Fibroblast of the conjunctiva (primary cell): ENCODE measurements at places on chromosomes 6 and 20.

GRCh38 chr20:51287628-51288413 is 254.7 kb downstream of the NFATC2 start:
- DNase-seq, result no peak

DNA sequence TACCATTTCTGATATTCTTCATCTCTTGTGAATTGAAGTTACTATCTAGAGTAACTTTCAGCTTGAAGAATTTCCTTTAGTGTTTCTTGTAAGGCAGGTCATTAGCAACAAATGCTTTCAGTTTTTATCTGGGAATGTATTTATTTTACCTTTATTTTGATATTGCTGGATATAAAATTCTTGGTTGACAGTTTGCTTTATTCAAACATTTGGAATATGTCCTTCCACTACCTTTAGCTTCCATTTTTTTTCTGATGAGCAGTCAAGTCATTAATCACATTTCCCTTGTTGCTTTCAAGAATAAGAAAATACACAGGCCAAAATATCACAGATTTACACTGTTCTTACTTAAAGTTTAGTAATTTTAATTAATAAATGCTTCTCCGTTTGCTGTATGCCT is 5.7 kb upstream of the NELFCD start:
- no peak for DNase-seq

- no peak for DNase-seq
Measured at GRCh38 chr6:20319520-20320357, 81.9 kb upstream of the E2F3 start.

- DNase-seq, result no peak
Measured at GRCh38 chr6:32085759-32086459, 23.2 kb downstream of the TNXB start.

GRCh38 chr6:82711105-82711827 is 347.6 kb downstream of the TPBG start:
- no peak for DNase-seq

GRCh38 chr20:49948178-49948577 is 12.0 kb downstream of the RNF114 start:
- DNase-seq, result no peak

DNA sequence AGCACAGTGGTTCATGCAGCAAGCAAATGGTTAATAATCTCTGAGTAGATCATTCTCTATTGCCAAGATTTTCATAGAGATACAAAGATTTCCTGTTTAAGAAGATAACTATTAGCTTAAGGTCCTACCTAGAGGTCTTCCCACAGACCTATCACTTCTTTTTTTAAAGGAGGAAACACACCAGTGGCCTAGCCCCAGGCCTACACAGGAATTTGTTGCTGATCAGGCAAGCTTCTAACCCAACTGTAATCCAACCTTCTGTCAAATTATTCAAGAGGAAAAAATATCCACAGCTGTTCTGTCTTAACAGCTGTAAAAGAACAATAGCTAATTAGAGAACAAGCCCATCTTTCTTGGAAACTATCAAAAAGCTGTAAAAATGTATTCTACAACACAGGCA is 332.8 kb downstream of the BTBD9 start:
- no peak for DNase-seq

DNA sequence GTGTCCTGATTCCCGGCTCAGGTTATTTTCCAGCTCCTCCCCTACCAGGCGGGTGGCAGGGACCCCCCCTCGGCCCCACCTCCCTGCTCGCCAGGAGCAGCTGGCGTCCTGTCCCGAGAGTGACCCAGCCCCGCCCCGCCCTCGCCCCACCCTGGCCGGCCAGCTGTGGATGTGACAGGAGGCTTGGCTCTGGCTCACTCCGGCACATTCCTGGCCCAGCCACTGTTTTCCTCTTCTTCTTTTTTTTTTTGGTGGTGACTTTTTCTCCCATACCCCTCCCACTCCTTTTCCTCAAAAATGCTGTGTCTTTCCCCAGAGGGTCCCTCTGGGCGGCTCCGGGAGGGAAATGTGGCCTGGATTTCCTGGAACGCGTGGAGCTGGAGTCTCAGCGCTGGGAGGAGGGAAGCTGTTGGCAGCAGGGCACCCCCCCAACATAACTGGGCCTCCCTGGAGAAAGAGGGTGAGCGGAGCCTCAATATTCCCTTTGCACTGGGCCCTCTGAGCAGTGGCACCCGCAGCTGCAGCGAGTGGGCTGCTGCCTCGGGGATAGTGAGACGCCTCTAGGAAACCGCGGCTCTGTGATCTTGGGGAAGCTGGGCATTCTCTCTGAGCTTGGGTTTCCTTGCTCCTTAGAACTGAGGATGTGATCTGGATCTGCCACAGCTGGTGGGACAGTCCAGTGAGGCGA is 28.3 kb upstream of the CSNK2A1 start:
- no peak for DNase-seq

GRCh38 chr6:56803594-56803993 is 151.3 kb upstream of the BEND6 start:
- DNase-seq, result peak; percentile 55

- DNase-seq, result no peak
Measured at GRCh38 chr6:134424798-134425170, 106.9 kb upstream of the SGK1 start.

DNA sequence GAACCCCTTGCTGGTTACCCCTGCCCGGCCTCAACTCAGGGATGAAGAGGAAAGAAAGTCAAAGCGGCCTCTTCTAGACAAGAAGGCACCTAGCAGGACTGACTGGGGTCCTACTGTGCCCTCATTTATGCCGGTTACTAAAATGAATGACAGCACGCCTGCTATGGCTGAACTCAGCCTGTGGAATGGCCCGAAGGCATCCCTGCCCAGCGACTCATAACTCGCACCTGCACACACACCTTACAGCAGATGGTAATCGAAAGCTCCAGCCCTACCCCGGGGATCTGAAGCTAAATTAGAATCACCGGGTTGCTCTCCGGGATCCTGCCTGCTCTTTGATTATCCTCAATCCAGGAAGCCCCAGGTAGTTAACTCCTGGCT is 747 bp upstream of the TXNDC5 start:
- DNase-seq, result no peak

DNA sequence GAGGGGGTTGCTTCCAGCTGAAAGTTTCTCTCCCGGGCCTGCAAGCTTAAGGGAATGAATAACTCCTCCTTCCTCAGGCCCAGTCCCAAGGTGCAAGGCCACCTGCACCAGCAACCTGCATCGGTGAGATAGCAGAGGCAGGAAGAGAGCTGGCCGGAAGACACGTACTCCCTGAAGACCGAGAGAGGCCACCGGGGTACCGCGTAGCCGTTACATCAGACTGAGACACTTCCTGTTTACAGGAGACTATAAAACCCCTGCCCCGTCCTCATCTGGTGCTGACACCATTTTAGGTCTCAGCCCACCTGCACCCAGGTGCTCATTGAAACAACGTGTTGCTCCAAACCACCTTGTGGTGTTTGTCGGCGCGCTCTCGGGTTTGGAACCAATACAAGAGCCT is 60.5 kb upstream of the PRND start:
- no peak for DNase-seq

GRCh38 chr20:49338061-49338460 is 60.2 kb upstream of the ZNFX1 start:
- DNase-seq, result no peak

DNA sequence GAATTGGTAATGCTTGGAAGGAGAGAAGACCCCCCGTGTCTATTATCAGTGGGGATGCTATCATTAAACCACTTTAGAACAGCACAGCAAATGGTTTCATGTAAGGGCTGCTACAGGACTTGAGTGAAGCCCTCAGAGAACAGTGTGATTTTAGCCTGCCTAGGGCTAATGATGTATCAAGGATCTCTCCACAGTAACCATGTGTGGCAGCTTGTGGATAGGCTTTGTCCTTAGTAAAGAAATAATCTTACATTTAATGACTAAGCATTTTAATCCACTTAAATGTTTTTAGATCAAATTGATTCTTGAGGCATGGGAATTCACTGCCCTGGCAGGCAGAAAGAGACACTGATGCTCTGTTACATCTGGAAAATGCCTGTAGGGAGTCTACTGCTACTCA is 495.1 kb downstream of the NKAIN2 start:
- DNase-seq, result no peak

DNA sequence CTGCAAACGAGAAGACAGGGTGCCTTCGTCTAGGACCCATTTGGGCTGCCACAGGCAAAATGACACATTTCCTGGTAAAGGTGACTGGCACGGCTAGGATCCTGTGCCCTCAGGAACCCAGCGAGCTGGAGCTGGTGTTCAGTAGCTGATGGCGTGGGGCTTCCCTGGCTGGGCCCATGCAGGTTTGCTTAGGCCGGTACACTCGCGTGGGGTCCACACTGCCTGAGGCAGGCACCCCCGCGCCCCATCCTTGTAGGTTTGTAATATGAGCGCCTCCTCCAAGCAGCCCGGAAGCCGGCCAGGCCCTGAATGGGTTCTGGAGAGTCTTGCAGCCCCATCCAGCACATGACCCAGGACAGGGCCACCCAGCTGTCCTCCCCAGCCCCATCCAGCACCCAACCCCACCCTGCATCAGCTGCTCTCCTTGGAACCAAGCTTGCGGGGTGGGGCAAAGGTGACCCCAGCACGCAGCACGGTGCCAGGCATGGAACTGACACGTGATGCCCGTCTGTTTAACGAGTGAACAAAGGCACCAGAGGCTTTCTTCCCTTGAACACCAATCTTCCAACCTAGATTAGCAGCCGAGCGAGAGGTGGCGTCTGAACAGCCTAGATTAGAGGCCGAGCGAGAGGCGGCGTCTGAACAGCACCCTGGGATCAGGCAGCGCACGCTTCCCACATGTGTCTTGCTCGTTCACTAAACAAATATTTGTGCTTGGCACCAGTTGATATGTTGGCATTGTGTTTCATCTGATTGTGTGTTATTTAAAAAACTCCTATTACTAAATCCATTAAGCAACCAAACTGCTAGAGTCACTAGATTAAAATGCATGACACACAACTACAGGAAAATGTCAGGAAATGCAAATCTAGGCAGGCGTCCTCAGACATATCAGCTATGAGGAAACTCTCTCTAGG is 112.1 kb downstream of the DLL1 start:
- peak; percentile 38 for DNase-seq

- no peak for DNase-seq
Measured at GRCh38 chr20:61298661-61299060, 46.6 kb downstream of the CDH4 start.

- DNase-seq, result no peak
Measured at GRCh38 chr6:170476360-170476759, 76.7 kb downstream of the PSMB1 start.

DNA sequence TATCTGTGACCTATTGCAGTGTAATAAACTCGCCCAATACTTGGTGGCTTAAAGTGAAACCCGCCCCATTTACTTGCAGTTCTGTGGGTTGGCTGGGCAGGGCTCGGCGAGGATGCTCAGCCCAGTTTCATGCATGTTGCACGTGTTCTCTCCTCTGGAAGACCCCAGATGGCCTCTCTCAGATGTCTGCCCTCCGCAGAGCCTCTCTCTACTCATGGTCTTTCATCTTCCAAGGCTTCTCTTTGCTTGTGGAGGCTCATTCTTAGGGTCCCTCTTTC is 251.4 kb downstream of the SOD2 start:
- DNase-seq, result no peak

DNA sequence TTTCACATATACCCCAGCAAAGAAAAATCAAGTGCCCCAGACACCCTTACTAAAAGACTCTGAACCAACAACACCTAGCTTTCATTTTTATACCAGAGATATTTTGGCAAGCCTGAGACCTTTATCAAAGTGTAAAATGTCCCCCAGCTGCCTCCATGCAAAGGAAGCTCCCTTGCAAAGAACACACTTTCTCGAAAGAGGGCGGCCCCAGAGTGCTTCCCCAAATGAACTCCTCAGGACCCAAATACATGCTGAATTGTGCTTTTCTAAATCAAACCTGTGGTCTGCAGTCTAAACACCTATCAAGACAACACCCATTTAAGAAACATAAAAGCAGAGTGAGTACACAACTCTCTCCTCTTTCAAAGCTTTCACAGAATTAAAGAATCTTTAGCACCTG is 490 bp downstream of the IPCEF1 start:
- DNase-seq, result no peak

- DNase-seq, result no peak
Measured at GRCh38 chr6:45786355-45786781, 229.3 kb downstream of the CLIC5 start.

GRCh38 chr6:111583986-111584385 is 21.7 kb downstream of the TRAF3IP2 start:
- no peak for DNase-seq

DNA sequence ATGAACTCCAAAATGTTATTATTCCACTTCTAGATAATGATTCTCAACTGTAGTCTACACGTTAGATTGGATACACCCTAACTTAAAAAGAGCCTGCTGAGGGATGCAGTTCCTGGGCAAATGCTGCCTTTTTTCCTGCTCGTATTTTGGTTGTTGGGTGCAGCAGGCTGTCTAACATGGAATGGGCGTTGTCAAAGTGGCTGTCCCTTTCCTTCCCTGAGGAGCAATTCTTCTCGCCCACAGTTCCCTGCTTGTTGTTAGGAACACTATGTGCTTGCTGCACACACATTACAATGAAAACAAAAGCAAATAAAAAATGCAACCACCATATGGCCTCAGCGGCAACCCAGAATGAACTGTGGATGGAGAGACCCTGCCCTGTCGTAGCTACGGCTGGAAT is 1.7 kb upstream of the ADGRF5 start:
- DNase-seq, result no peak

GRCh38 chr6:113936093-113936934 is 34.6 kb downstream of the HDAC2 start:
- DNase-seq, result peak; percentile 57

- DNase-seq, result no peak
Measured at GRCh38 chr6:169937389-169938261, 186.2 kb downstream of the ERMARD start.

DNA sequence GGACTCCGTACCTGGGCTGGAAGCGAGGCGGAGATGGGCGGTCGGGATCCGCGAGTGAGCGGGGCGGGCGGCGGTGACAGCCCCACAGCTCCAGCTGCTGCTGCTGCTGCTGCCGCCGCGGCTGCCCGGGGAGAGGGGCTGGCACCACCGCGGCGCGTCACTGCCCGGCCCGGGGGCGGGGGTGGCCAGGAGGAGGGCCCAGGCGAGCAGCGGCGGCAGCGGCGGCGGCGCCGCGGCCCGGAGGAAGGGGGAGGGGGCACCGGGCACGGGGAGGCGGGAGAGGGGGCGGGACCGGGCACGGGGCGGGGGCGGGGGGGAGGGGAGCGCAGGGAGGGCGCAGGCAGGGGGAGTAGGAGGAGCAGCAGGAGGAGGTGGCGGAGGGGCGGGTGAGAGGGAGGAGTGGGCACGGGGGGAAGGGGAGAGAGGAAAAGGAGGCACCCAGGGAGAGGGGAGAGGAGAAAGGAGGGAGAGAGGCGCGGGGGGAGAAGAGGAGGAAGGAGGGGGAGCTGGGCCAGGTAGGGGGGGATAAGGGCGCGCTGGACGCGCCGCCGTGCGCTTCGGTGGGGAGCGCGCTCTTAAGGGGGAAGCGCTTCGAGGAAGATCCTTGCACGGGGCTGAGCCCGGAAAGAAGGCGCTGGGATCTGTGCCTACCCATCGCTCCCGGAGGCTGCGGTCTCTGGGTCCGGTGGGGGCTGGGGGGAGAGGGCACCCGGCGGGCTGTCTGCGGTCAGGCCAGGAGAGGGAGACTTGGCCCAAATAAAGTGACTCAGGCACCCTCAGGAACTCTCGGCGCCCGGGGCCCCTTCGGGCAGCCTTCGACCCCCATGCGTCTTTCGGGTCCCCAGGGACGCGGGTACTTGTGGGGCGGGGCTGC is 101.5 kb downstream of the NOL4L start:
- DNase-seq, result no peak

GRCh38 chr6:9933677-9934076 is 481.2 kb downstream of the TFAP2A start:
- DNase-seq, result no peak

- no peak for DNase-seq
Measured at GRCh38 chr6:107822176-107823046, 1.7 kb downstream of the SCML4 start.

GRCh38 chr6:49322861-49323260 is 140.2 kb downstream of the MMUT start:
- DNase-seq, result no peak

- no peak for DNase-seq
Measured at GRCh38 chr20:59421920-59422637, 121.7 kb downstream of the EDN3 start.
